ENCODE measurements at places on chromosomes 1 and 21.
A peak's percentile ranks its signal among the peaks of the same experiment; 100 is the strongest.

DNA sequence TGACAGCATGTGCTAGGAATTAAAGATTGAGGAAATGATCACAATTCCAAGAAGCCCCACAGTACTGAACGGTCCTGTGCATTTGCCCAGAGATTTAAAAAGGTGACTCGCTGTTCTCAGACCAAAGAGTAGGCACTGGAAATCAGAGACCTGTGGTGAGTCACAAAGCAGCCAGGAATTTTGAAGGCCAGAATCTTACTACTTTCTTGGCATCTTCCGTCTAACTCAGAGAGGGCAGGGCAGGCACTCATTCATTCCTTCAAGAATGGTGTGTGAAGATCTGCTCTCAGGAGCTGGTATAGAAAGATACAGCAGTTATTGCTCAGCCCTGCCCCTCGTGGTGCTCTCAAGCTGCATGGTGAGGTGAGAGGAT lies 57.9 kb downstream of the BRINP2 start:
- no peak for DNase-seq

- no peak for DNase-seq
Observed at GRCh38 chr1:197355248-197355995, 87.4 kb downstream of the CRB1 start.

GRCh38 chr1:201795066-201795465 lies 33.9 kb upstream of the IPO9 start:
- no peak for DNase-seq

- peak; percentile 76 for DNase-seq
Observed at GRCh38 chr1:181149326-181150125, 61.0 kb downstream of the IER5 start.

GRCh38 chr1:192418552-192419285 lies 101.9 kb downstream of the RGS21 start:
- DNase-seq: no peak

DNA sequence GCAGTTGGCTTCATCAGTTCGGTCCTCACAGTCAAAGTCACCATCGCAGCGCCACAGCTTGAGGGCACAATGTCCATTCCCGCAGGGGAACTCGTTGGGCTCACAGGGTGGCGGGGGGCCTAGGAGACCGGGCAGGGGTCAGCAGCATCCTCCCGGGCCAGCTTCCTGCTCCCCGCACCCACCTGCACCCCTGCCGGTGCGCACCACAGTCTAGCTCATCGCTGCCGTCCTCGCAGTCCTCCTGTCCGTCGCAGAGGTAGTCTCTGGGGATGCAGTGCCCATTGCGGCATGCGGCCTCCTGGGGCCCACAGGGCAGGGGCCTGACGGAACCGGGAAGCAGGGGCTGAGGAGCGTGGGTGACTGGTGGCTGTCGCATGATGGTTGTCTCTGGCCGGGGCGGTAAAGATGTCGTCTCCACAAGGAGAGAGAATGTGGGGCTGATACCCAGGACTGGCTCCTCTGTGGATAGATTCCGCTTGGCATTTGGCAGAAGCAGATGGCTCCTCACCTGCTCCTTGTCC lies 49.8 kb downstream of the HSPG2 start:
- DNase-seq: no peak

- DNase-seq: no peak
Observed at GRCh38 chr21:38912102-38912629, 106.4 kb downstream of the ETS2 start.

- no peak for DNase-seq
Observed at GRCh38 chr1:203369666-203370065, 18.7 kb upstream of the FMOD start.

- no peak for DNase-seq
Observed at GRCh38 chr1:179818260-179818659, 59.3 kb downstream of the TOR1AIP2 start.

DNA sequence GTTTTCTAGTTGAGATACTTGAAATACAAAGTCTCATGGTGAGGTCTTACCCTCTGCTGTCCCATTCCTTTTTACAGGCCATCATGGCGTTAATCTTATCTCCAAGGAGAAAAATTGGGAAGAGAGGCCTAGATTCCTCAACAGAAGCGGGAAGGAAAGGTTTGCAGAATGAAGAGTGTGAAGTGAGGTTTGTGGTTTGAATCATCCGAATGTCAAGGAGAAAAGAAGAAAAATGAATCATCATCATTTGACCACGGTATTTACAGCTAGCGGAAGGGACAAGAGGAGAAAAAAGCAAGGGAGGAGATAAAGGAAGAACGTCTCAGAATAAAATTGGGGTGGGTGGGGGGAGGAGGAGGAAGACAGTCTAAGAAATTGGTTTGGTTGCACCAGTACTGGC lies 935 bp upstream of the COG2 start:
- no peak for DNase-seq

GRCh38 chr1:182004601-182005000 lies 56.9 kb downstream of the ZNF648 start:
- DNase-seq: no peak

GRCh38 chr1:10682449-10683309 lies 113.8 kb downstream of the CASZ1 start:
- DNase-seq: no peak

DNA sequence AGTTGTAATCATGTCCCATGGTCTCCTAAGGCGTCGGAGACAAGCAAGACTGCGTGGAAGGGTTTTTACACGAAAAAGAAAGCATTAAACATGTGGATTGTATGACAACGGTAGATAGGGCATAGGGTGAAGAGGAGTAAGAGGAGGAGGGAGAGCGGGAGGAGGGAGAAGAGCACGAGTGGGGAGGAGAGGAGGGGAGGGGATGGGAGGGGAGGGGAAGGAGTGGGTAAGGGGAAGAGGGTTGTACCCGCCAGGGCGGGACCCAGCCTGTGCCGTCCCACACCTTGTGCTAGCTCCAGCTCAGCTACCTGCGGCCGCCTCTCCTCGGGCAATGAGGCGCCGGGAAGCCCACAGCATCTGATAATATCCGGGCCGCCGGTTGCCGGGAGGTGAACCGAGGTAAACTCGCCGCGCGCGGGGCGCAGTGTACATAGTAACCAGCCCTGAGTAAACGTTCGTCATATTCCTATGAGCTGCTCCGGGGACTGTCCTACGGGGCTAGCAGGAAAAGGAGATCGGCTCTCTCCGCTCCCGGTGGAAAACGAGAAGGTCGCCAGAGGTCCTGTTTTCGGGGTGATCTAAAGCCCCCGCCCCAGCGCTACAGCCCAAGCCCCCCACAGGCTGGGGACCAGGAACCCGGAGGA lies 449 bp upstream of the RCAN3 start:
- DNase-seq: peak; percentile 86

DNA sequence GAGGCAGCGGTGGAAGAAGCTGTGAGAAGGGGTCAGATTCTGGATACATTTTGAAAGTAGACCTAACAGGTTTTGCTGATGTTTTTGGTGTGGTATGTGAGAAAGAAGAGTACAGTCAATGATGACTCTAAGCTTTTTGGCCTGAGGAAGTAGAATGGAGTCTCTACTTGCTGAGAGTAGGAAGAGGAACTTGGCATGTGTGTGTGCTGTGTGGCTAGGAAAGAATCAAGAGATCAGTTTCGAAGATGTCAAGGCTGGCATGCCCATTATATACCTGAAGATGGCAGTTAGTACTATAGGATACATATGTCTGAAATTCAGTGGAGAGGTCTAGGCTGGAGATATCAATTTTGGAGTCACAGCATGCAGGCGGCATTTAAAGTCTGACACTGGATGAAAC lies 64.4 kb downstream of the MAB21L3 start:
- no peak for DNase-seq

All from activated naive CD8-positive, alpha-beta T cell treated with anti-CD3 and anti-CD28 coated beads, Interleukin-2, amount 10 ng/mL, durations not matched to agents 7 days and 5 days (primary cell).